ENCODE measurements at places on chromosomes 11 and 22.

DNA sequence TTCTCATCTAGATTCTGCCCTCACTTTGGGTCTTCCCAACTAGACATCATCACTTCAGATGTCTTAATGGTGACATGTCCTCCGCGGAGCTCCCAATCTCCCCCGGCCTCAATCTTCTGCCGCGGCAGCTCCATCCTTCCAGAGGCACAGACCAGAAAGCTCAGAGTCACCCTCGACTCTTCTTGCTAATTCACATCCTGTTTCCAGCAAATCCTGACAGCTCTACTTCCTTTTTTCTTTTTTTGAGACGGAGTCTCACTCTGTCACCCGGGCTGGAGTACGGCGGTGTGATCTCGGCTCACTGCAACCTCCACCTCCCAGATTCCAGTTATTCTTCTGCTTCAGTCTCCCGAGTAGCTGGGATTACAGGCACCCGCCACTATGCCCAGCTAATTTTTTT, 54.5 kb downstream of the CACNG2 start:
- DNase-seq: no peak

DNA sequence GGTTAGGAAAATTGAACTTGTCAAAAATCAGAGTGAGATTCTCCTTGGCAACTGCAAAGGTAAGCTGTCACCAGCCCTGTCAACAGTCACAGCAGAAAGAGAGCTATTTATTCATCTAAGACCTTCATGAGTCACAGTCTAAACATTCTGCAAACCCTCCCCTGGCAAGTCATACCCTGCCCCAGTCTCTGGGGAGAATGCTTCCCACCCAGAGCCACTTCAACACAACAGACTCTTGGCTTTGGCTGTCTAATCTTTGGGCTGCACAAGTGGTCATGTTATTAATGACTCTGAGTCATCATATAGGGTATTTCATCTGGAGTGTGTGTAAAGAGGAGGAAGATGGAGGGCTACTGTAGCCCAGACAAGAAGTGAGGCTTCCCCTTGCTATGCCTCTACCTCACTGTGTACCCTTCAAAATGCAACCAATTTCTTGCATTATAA, 153.4 kb downstream of the CCDC34 start:
- DNase-seq: no peak

GRCh38 chr11:19994672-19995071, 165.6 kb downstream of the DBX1 start:
- DNase-seq: no peak

DNA sequence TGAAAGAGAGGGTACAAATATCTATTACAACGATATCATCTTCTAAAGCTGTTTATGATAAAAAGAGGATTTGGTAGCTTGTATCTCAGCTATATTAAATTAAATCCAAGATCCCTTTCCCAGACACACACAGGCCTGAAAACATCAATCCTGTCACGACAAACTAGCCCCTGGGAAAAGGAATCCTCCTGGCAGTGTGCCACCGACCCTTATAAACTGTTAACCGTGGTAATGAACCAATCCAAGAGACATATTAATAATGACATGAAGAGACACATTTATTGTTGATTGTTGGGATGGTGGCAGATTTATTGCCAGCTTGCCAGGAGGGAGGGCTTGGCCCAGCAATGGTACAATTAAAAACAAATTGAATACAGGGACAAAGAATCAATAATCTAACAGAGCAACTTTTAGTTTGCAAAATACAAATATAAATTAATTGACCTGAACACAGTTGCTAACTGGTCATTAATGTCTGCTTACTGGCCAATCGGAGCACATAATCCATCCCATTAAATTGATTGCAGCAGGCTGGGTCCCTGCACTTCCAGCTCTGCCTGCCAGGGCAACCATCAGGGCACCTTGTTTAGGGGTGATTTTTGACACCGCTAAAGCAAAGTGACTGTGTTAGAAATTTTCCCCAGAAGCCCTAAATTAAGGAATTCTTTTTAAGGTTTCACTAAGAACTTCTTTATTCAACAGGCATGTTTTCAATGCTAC, 887.6 kb downstream of the OPCML start:
- DNase-seq: no peak

- DNase-seq: no peak
Observed at GRCh38 chr22:42905217-42905616, 48.1 kb upstream of the ARFGAP3 start.

GRCh38 chr22:34847072-34847471, 218.9 kb upstream of the ISX start:
- DNase-seq: no peak

DNA sequence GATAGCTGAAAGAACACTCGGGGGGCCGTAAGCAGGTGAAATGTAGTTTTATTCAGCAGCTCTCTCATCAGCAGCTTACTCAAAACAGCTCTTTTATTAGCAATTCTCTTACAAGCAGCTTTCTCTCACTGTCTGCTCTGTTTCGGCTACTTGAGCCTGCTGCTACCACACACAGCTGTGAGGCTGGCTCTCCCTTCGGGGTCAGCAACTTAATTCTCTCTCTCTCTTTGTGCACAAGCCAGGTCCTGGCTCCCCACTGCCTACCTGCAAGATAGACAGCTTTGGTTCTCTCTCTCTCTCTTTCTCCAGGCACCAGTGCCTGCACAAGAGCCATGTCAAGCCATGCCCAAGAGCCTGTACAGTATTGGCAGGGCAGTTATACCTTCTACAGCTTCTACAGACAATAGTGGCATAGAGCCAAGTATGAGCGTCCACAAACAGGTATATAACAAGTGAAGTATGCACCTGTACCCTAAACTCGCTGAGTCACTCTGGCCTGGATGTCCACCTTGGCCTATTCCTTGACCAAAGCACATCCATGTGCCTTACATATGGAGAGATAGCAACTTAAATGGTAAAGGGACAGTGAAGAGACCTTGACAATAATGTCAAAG, 110.8 kb downstream of the MTNR1B start:
- DNase-seq: no peak

- no peak for DNase-seq
Observed at GRCh38 chr22:31289344-31289743, 2.9 kb downstream of the PIK3IP1 start.

DNA sequence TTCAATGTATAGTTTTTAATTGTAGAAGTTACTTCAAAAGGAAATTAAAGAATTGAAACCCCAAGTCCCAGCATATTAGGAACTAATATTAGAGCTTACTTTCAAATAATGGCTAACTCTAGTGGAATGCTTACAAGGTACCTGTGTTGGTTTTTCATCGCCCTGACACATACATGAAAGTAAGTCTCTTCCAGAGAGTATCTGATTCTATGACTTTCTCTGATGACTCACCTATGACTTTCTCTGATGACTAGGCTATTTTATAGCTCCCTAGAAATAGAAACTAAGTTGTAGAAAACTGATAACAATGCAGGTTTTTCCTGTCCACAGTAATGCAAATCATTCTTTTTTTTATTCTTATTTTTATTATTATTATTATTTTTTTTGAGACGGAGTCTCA, 33.6 kb upstream of the MMP7 start:
- DNase-seq: peak; percentile 81

DNA sequence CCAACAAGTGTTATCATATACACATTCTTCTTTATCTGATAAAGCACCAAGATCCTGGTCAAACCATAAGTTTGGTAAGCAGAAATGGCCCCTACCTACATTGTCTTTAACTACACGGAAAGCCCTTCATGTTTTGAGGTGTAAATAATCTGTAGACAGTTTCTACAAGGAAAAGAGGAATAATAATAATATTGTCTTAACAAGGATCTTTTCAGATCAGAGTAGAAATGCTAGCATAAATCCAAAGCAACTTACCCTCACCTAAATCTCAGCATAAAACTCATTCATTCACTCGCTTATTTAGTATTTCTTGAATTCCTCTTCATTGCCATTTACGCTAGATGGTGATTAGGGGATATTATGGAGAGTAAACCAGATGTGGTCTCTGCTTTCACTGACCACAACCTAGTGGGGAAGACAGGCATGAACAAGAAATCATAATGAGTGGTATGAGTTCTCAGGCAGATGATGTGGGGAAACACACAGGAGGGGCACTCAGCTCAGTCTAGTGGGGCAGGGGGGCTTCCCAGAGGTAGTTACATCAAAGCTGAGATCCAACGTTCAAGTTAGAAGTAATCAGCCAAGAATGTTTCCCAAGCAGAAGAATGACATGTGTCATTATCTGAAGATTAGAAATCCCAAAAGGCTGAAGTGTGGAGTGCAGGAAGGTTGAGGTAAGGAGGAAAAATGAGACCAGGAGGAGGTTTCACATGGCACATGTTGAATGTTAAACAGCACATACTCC, 65.4 kb upstream of the ZC3H12C start:
- no peak for DNase-seq

GRCh38 chr11:132655187-132655855, 877.0 kb downstream of the OPCML start:
- DNase-seq: no peak

GRCh38 chr11:115198321-115198741, 305.9 kb downstream of the CADM1 start:
- DNase-seq: no peak

- DNase-seq: no peak
Observed at GRCh38 chr22:43077121-43077877, 11.9 kb downstream of the TTLL1 start.
